ENCODE measurements at places on chromosomes 6 and 20.
A peak's percentile ranks its signal among the peaks of the same experiment; 100 is the strongest.

DNA sequence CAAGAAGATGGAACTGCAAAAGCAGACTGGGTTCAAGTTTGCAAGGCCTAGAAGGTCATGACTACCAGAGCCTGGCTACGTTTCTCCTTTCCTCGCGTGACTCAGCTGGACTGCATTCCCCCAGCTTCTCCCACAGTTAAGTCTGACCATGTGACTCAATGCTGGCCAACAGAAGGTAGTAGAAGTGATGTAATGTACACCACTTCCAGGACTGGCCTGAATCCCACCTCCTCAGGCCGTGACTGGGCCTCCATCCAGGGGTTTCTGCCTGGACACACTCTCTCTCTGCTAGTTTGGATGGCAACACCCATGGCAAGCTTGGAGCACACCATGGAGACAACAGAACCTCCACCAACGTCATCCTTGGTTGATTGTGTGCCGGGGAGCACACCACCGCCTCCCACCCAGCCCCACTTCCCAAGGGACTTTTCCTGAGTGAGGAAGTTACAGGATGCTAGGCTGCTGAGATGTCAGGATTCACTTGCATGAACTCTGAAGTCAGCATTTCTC, 112.0 kb upstream of the CDYL start:
- no peak for DNase-seq

DNA sequence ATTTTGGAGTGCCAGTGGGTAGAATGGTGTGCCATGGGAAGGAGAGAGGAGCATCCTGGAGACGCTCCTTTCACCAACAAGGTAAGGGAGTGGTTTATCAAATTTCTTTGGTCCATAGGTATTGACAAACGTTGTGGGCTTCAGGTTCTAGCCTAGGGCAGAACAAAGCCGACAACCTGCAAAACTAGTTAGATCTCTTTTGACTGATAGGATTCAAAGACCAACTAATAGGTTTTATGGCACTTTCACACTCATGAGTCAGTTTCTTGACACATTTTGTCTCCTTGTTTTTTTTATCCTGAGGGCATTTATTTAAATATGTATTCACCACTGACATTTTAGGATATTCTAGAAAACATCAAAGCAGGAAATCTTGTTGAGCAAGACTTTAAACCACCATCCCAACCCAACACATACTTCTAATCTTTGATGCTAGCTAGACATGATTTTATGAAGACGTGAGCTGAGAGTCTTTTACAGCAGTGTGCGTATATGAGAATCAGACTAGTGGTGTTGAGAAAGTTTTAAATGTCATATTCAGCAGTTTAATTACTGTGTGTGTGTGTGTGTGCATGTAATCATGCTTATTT, 370.4 kb upstream of the HSF2 start:
- DNase-seq: no peak

DNA sequence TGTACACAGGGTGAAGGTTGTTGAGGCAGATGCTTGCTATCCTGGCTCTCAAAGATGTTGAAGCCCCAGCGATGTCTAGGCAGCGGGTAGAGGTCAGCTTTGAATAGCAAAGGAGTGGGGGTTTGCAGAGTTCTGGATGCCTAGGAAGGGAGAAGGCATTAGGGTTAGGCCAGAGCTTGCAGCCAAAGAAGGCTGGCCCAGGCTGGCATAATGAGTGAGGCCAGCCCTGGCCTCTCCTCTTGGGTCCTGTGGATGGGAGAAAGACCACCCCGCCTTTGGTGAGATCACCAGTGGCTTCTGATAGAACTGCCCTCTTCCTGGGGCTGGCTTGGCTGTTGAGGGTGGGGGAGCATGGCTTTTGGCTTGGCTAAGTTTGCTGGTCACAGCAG, 406 bp upstream of the WFDC5 start:
- no peak for DNase-seq

GRCh38 chr6:44223319-44224028, at the start of gene SLC29A1:
SLC29A1 (plus strand) TSS chr6:44223595; CDS start chr6:44227314, 3,719 bp downstream.
- peak; percentile 95 for DNase-seq

DNA sequence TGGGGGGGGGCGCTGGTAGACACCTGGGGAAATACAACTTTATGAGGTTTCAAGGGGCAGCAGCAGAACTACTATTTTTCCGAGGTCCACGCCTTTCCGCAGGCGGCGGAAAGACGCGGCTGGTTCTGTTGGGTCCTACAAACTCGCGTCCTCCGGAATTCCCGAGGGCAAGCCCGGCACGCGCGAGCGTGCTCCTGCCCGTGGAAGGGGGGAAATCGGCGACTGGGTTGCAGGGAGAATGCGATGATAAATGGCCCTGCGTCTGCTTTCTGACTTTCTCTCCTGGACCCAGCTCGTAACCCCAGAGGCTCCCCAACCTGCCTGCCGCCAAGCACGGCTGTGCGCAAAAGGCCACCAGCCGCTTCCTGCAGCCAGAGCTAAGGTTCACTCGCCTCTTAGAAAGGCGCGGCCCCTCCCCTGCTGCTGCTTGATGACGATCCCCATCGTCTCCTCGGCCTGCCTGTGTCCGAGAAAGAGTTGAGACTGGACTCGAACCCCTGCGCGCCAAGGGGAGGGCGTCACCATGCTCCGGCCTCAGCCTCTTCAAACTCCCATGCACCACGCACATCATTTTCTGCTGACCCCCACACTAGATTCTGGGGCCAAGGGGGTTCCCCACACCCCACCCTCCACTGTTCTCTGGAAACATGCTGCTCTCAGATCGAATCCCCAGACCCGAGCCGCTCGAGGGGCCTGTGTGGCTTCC, 6.7 kb downstream of the FOXA2 start:
- no peak for DNase-seq

DNA sequence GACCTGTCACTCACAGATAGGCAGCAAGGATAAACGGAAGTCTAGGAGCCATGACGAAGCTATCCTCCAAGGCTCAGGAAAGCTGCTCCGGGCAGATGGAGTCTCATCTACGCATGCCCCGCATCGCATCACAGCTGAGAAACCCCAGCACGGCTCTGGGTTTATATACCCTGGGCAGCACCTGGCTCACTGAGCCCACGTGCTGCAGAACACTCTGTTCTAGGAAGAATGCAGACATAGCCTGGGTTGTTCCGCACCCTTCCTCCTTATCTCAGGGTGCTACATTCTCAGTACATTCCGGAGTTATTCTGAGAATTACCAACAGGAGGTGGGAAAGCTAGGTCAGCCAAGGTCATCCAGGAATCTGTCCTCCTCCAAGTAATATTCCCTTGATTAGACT, 260.4 kb downstream of the CBLN4 start:
- no peak for DNase-seq

DNA sequence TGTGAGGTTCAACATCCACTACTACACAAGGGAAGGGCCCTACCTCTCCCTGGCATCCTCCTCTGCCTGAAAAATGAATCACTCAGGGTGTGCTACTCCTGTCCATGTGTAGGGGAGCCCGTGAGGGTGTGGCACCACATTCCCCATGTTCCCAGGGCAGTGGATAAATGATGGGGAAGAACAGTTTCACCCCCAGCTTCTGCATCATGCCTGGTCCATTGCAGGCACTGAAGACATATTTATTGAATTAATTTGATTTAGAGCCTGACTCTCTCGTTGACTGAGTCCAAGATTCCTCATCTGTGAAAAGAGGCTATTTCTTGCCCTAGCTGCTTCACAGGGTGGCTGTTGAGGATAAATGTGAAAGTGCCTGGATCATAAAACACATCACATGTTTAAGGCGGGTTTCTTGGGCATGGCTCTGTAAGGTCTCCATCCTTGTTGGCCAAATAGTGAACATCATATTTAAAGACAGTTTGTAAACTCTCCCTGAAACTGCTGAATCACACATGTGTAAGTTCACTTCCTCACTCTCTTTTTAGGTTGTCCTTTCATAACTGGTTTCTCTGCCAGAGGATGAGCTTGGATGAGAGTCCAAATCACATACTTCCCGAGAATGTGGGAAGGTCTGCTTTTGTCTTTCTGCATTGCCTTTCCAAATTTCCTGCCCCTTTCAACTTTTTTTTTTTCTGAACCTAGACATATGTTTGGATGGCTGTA, 79.7 kb upstream of the FYN start:
- peak; percentile 11 for DNase-seq

GRCh38 chr20:17735959-17736621, 36.3 kb downstream of the BANF2 start:
- DNase-seq: no peak

DNA sequence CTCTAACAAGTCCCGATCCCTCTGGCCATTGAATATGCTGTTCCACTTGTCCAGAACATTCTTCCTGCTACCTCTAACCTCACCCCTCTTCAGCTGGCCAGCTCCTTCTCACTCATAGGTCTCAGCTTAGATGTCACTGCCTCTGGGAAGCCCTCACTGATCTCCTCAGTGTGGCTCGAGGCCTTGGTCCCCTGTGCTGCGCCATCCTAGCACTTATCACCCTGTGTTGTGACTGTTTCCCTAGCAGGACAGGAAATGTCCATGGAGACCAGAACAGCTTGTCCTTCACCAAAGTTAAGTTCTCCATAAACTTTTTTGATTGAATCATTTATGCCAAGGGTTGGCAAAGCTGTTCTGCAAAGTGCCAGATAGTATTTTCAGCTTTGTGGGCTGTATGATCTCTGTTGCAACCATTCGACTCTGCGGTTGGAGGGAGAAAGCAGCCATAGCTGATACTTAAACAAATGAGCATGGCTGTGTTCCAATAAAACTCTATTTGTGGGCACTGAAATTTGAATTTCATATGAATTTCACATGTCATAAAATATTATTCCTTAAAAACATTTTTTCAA, 6.5 kb upstream of the BNIP5 start:
- DNase-seq: no peak

DNA sequence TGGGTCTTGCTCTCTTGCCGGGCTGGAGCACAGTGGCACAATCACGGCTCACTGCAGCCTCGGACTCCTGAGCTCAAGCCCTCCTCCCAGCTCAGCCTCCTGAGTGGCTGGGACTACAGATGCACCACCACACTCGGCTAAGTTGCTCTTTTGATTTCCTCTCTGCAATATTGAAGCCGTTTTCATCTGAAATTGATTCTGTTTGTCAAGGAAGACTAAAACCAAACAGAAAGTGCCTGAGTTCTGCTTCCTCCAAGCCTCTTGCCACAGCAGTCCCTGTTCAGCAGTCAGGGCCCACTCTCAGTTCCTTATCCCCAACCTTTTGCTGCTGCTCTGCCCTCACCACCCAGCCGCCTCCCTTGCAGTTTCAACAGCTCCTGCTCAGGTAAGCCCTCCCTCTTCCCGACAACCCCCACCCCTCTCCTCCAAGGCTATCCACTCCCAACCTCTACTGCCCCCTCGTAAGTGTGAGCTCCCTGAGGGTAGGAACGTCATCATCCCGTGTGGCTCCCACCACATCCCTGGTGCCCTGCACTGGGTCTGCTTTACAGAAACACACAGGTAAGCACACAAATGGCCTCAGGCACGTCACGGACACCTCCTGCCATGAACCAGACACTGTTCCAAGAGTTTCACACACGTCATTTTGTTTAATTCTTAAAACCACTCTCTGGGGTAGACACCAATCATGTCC, 70.7 kb upstream of the TAB2 start:
- no peak for DNase-seq

DNA sequence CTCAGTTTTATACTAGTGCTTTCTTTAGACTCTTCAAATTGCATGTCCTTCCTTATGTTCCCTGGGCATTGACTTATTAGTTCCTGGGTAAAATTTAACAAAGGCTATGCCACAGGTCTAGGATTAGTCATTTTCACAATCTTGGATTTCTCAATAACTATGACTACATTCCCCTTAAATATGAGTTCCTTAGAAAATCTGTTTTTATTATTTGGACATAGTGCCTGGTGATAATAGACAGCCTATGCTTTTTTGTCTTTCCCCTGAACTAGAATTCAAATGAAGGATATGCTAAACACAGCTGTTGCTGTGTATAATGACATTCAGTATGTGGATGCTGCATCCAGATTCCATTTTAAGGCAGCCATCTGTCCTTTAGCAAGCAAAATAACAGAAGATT, 1252.8 kb upstream of the GJE1 start:
- no peak for DNase-seq

DNA sequence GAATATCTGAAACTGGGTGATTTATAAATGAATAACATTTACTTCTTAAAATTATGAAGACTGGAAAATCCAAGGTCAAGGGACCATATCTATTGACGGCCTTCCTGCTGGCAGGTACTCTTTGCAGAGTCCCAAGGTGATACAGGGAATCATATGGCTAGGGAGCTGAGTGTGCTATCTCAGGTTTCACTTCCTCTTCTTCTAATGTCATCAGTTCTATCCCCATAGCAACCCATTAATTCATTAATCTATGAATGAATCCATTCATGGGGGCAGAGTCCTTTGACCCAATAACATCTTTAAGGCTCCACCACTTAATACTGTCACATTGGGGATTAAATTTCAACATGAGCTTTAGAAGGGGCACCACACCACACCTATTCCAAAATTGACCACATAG, 772.0 kb downstream of the HACE1 start:
- no peak for DNase-seq

- DNase-seq: no peak
Measured at GRCh38 chr20:36493051-36493800, 48.1 kb upstream of the MYL9 start.

DNA sequence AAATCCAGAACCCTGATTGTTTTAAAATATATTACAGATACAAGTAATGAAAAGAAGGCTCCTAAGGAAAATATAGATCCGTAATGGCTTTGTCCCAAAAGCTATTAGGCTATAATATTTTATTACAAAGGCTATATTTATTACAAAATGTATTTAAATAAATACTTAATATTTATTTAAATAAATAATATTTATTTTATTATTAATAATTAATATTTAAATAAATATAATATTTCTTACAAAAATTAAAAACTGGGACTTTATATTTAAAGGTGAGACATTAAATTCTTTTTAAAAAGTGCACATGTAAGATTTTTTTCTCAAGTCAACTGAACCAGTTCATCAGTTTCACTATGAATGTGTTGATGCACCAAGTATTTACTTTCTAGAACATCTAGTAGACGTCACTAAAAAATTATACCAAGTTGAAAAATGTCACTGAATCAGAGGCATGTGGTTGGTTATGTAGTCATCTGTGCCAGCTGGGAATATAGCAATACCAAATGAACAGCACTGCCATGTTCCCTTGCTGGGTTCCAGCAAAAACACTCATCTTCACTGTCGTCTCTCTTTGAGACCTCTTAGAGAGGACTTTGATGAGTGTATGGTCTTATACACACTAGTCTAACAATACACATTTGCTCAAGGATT, 278.9 kb downstream of the ESR1 start:
- no peak for DNase-seq

- DNase-seq: no peak
Measured at GRCh38 chr6:33413241-33414120, 2.7 kb downstream of the PHF1 start.

GRCh38 chr6:689223-689622, 3.7 kb downstream of the EXOC2 start:
- DNase-seq: no peak

- no peak for DNase-seq
Measured at GRCh38 chr6:140789466-140789865, 1343.3 kb upstream of the GJE1 start.

- DNase-seq: no peak
Measured at GRCh38 chr6:134932535-134933470, 17.1 kb downstream of the ALDH8A1 start.

GRCh38 chr6:2158596-2159271, 86.7 kb downstream of the GMDS start:
- peak; percentile 66 for DNase-seq

- no peak for DNase-seq
Measured at GRCh38 chr20:6605055-6605935, 162.2 kb upstream of the BMP2 start.

All from urothelium cell line (cell line).